A549 treated with dexamethasone at 1 μM for 4 hours (cell line): ENCODE measurements at places on chromosomes 3 and 15. TPM values are rescaled to one million over a fixed set of nuclear protein-coding genes. Genes with fewer than 3 reads are reported as not detected.

Gene MYZAP
- total RNA-seq = 0.94 to 1.5 TPM (median 1.3 TPM) in 5 replicates

Gene IGF2BP2
- 11.4 to 17.1 TPM (median 14.4 TPM) in 5 replicates for total RNA-seq

Gene TMCO5A
- not detected in 5 replicates for total RNA-seq

Gene LMAN1L
- 0.04 TPM in 1 of 5 replicates, not detected in the others for total RNA-seq

Gene IGDCC3
- total RNA-seq = 0.06 to 0.22 TPM (median 0.19 TPM) in 5 replicates

Gene MYLK
- total RNA-seq = 13.5 to 18.4 TPM (median 16.9 TPM) in 5 replicates

Gene INKA1
- 1.6 to 2.2 TPM (median 2.0 TPM) in 5 replicates for total RNA-seq

Gene GNAT1
- 0.03 to 0.48 TPM (median 0.21 TPM) in 4 of 5 replicates, not detected in the other for total RNA-seq

Gene CYP1A2
- not detected in 5 replicates for total RNA-seq

Gene NR1I2
- total RNA-seq = not detected in 5 replicates

Gene POTEB3
- total RNA-seq = not detected in 5 replicates

Gene GATM
- total RNA-seq = 2.0 to 2.8 TPM (median 2.3 TPM) in 5 replicates

Gene IQCF5
- total RNA-seq = not detected in 5 replicates

Gene CCDC39
- not detected in 5 replicates for total RNA-seq

Gene TNFAIP8L3
- total RNA-seq = 34.7 to 45.3 TPM (median 41.9 TPM) in 5 replicates

Gene FMN1
- 0.33 to 0.54 TPM (median 0.38 TPM) in 5 replicates for total RNA-seq

Gene SLC28A2
- total RNA-seq = not detected in 5 replicates

Gene C3orf22
- not detected in 5 replicates for total RNA-seq

Gene SYNPR
- not detected in 5 replicates for total RNA-seq

Gene REC114
- not detected in 5 replicates for total RNA-seq

Gene CLDN16
- total RNA-seq = 0.06 to 0.10 TPM (median 0.08 TPM) in 4 of 5 replicates, not detected in the other

Gene FBXW12
- total RNA-seq = not detected in 5 replicates

Gene ARPP21
- total RNA-seq = 0.02 to 0.19 TPM (median 0.03 TPM) in 5 replicates

Gene LRRC34
- total RNA-seq = not detected in 5 replicates

Gene NANOGP8
- total RNA-seq = not detected in 5 replicates

Gene DAZL
- not detected in 5 replicates for total RNA-seq

Gene GPR149
- not detected in 5 replicates for total RNA-seq

Gene ZNF860
- 1.3 to 1.9 TPM (median 1.7 TPM) in 5 replicates for total RNA-seq

Gene GABRB3
- total RNA-seq = 61.6 to 98.3 TPM (median 85.1 TPM) in 5 replicates

Gene OR5K2
- total RNA-seq = not detected in 5 replicates

Gene STX19
- total RNA-seq = not detected in 5 replicates

Gene NFKBIZ
- total RNA-seq = 6.8 to 10.4 TPM (median 8.0 TPM) in 5 replicates

Gene CRABP1
- 1.3 to 2.2 TPM (median 1.6 TPM) in 5 replicates for total RNA-seq

Gene GOLGA8H
- 2.2 to 3.7 TPM (median 2.9 TPM) in 5 replicates for total RNA-seq

Gene ST6GAL1
- 3.1 to 4.1 TPM (median 3.8 TPM) in 5 replicates for total RNA-seq

Gene IMPG2
- total RNA-seq = 0.01 TPM in 3 of 5 replicates, not detected in the others

Gene IL17RD
- 0.62 to 1.3 TPM (median 1.2 TPM) in 5 replicates for total RNA-seq

Gene FAM81A
- total RNA-seq = 9.7 to 14.8 TPM (median 13.1 TPM) in 5 replicates

Gene UNC45A
- total RNA-seq = 45.3 to 62.6 TPM (median 58.8 TPM) in 5 replicates

Gene SUSD5
- 2.9 to 4.3 TPM (median 3.7 TPM) in 5 replicates for total RNA-seq

Gene SLC51A
- not detected in 5 replicates for total RNA-seq

Gene ATP2B2
- total RNA-seq = 0.05 to 0.14 TPM (median 0.13 TPM) in 5 replicates
